EH (cell line): ENCODE measurements at places on chromosomes 2 and 18.

GRCh38 chr2:230732914-230733401, 20.3 kb downstream of the CAB39 start:
- DNase-seq = no peak

DNA sequence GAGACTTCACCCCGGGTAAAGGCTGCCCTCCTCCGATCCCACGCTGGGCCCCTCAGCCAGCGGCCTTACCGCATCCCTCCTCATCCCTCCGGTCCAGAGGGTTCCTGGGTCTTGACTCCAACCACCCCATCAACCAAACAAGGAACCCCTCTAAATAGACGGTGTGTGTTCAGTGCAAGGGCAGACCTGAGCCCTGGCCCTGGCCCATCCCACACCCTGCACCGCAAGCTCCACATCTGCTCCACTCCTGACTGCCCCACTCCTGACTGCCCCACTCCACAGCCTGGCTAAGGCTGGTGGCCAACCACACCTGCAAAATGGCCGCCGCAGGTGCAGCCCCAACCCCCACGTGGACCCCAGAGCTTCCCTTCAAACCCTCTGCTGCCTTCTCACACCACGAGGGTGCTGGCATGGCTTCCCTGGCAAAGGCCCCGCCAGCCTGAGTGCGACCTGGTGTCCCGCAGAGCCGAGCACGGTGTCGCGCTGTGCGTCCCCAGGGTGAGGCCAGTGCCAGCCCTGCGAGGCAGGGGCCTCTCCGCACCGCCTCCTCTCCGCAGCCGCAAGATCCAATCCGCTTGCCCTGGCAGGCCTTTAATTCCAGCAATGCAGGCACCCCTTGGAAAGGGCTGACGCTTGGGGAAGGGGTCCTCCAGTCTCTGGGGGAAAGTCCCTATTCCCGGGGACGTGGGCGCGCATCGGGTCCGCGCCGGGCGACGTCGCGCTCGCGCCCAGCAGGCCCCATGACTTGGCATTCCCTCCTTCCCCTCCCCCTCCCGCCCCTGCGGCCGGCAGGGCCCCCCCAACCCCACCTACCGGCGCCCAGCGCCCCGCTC, 1.5 kb downstream of the KIF1A start:
- DNase-seq = no peak

- DNase-seq = no peak
Measured at GRCh38 chr2:62334009-62334408, 138.1 kb downstream of the B3GNT2 start.

- no peak for DNase-seq
Measured at GRCh38 chr2:96484091-96484490, 21.1 kb downstream of the NEURL3 start.

GRCh38 chr2:45128580-45128997, 119.3 kb upstream of the SIX2 start:
- DNase-seq = peak; percentile 99

- DNase-seq = peak; percentile 79
Measured at GRCh38 chr2:190578158-190579057, 43.9 kb upstream of the NEMP2 start.

GRCh38 chr2:156480376-156480775, 44.2 kb downstream of the GPD2 start:
- no peak for DNase-seq

DNA sequence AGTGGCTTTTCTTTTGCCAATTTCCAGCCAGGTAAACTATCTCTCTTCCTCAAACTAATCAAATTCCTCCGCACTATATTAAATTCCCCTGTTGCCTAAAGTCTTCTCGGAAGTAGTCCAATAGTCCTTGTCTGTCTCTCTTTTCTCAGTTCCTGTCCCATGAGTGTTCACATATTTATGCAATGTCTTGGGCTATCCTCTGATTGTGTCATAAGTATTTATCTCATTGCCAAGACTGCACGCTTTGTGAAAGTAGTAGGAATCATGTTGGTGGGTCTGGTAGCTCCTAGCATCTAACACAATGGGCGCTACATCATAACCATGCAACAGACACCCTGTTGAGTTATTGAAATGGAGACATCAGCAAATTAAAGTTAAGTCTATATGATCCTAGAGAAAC, 59.9 kb upstream of the POU3F3 start:
- DNase-seq = peak; percentile 11

DNA sequence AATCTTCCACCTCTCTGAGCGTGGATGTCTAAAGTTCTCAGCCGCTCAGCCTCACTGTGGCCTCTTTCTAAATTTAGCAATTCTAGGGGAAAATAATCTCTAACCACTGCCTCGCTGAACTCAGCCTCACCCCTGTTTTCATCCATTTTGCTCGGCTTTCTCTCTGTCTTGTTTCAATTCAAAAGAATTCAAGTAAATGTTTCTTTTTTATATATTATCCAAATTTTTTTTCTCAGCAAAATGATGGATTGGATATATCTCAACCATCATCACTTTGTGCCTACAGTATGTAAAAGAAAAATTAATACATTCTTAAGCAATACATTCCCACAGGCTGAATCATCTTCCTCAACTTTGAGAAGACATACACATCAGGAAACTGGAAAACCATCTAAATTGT, 24.0 kb upstream of the GALNT5 start:
- DNase-seq = peak; percentile 77

- peak; percentile 64 for DNase-seq
Measured at GRCh38 chr2:158745067-158745865, 49.9 kb upstream of the DAPL1 start.

GRCh38 chr18:73615506-73615905, 532.1 kb downstream of the FBXO15 start:
- peak; percentile 7 for DNase-seq

DNA sequence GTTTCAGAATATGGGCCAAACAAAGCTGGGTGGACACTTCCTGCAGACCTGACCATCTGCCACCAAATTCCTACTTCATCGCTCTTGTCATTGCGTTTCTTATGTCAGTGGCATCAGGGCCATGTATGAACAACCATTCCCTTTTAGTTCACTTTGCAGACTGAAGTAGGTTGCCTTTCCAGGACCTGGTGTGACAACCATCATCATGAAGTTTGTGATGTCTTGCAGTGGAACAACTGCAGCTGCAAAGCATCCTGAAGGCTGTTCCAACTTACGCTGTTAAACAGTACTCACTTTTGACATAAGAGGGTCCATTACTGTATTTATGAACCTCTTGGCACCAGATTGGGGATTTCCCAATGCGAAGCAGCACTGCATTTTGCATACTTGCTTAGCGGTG, 511.6 kb downstream of the ARHGAP15 start:
- no peak for DNase-seq

- DNase-seq = peak; percentile 45
Measured at GRCh38 chr2:46615986-46616485, 136.7 kb downstream of the TMEM247 start.

- DNase-seq = no peak
Measured at GRCh38 chr2:155546721-155547555, 785.6 kb downstream of the NR4A2 start.

- DNase-seq = no peak
Measured at GRCh38 chr2:181362561-181362960, 94.6 kb upstream of the ITGA4 start.

DNA sequence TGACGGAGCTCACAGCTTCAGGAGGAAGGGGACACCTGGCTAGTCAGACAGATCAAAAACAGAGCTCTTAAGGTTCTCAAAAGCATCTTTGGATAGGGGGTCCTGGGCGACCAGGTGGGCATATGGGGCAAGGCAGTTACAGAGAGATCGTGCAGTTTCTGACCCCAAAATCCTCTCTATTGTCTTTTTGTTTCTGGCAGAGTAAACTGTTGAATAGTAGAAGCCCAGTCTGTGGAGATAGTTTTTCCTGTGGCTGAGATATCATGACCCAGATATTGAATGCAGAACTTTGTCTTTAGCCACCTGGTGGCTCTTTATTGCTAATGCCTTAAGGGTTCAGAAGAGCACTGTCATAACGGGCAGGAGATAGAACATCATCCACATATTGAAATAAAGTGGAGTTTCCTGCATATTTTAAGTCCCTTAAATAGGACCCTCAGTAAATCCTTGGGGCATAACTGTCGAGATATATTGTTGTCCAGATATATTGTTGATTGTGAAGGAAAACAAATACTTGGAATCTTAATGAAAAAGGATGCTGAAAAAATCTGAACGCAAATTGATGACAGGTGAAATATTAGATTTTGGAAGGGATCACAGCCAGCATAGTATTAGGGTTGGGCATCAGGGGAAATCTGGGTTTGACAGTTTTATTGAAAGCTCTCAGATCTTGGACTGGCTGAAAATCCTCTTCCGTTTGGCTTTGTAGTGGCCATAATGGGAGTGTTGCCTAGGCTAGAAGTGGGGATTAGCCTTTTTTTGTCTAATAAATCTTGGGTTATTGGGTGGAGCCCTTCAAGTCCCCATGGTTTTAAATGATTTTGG, 14.1 kb upstream of the ZDBF2 start:
- DNase-seq = peak; percentile 58

- DNase-seq = no peak
Measured at GRCh38 chr2:233882353-233882752, 14.2 kb upstream of the MSL3B start.

DNA sequence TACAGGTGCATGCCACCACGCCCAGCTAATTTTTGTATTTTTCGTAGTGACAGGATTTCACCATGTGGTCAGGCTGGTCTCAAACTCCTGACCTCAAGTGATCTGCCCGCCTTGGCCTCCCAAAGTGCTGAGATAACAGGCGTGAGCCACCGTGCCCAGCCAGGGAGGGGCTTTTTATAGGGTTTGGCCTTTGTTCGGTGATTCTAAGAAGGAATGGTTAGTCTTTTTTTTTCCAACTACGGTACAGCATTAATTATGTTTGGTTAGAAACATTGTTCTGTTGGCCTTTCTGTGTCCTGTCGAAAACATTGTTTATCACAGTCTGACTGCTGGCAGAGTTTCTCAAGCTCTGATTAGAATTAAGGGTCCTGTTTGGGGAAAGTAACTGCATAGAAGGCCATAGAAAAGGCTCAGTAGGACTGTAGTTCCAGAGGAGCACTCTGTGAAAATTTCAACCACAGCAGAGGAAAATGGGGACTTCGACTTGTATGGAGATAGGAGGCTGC, 19.3 kb upstream of the SMCHD1 start:
- no peak for DNase-seq

- no peak for DNase-seq
Measured at GRCh38 chr2:104163611-104164130, 690.2 kb upstream of the POU3F3 start.

GRCh38 chr18:55912071-55912470, 324.1 kb upstream of the TCF4 start:
- no peak for DNase-seq

GRCh38 chr2:201779901-201780673, 646 bp downstream of the ALS2 start:
- DNase-seq = peak; percentile 40

DNA sequence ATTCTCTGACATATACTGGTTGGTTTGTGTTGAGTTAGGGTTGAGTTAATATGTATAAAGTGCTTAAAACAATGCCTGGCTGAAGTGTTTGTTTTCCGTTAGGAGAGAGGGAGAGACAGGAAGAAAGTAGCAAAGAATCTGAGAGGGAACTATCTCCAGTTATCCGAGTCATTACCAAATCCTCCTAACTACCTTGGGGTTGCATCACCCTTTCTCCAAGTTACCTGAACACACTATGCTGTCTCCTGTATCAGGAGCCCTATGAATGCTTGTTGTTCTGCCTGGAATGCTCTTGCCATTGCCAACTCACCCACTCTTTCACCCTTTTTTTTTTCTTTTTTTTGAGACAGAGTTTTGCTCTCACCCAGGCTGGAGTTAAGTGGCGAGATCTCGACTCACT, 47.9 kb upstream of the ITGAV start:
- no peak for DNase-seq

DNA sequence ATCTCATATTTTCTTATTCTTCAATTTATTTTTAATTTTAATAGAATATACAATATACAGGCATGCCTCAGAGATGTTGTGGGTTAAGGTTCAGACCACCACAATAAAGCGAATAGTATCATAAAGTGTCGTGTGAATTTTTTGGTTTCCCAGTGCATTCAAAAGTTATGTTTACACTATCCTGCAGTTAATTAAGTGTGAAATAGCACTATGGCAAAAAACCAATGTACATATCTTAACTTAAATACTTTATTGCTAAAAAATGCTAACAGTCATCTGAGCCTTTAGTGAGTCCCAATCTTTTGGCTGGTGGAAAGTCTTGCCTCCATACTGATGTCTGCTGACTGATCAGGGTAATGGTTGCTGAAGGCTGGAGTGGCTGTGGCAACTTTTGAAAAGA, 637.6 kb downstream of the TDRD15 start:
- DNase-seq = no peak

- DNase-seq = no peak
Measured at GRCh38 chr18:10242936-10243680, 211.3 kb upstream of the APCDD1 start.

DNA sequence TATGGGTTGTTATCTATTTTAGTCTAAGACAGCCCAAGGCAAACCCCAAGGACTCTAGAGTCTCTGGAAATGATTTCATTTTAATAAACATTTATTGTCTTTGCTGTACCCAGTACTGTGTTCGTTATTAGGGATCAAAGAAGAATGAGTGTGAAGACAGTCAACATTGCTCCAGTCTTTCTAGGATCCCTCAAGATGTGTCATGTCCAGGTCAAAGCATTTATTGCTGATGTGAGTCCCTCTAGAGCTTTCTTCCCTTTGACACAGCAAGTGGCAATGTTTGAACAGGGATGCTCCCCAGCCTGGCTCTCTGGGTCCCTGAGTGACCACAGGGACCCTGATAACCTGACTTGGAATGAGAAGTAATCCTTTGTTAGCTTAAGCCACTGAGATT, 123.1 kb upstream of the STK17B start:
- DNase-seq = peak; percentile 51

GRCh38 chr2:112019569-112019982, 35.5 kb upstream of the TMEM87B start:
- DNase-seq = no peak

DNA sequence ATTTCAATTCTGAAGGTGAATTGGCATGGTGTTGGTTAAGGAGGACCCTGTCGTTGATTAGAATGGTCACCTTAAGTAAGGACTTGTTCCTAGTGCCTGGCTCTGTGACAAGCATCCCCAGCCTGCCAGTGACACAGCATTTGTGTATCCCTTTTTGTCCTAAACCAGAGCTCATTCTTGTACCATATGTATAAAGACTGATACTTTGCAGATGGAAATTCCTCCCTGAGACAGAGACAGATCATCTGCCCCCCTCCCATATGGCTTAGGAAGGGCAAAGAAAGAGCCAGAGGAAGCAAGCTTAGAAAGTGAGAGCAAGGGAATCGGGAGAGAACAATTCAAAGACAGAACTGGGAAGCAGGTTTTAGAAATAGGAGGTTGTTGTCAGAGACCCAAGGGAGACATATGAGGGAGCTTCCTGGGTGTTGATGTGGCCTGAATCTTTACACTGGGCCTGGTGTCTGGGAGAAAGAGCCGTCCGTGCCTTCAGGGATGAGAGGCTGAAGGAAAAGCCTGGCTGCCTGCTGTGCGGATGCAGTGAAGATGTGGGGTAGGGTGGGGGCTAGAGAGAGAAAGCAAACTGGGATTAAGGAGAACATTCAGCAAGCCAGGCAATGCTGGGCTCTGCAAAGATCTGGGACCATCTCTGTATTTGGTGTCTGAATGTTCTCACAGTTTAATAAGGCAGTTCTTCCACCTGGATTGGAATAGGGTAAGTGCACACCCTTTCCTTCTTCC, 13.2 kb upstream of the CHRNA1 start:
- DNase-seq = peak; percentile 69
